ENCODE measurements at places on chromosomes 13 and 19.
A peak's percentile ranks its signal among the peaks of the same experiment; 100 is the strongest.

- DNase-seq: no peak
Observed at GRCh38 chr13:46389457-46390451, 2.7 kb upstream of the RUBCNL start.

GRCh38 chr13:29835280-29836061 lies 14.9 kb downstream of the UBL3 start:
- DNase-seq: no peak

DNA sequence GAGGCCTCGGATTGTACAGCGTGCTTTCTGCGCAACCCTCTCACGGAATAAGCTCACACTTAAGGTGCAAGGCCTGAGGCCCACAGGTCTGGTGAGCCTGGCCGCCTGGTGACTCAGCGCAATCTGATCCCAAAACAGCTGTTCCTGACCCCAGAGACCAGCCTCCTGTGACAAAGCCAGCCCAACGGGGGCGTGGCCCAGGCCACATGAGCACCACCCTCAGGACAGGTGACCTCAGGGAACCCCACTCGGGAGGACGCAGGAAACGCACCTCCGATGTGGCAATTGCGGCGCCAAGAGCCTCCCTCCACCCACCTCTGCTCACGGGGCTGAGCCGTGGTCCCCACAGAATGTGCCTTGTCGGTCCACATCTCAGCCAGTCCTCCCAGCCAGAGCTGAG lies 26.4 kb downstream of the GRTP1 start:
- DNase-seq: no peak

DNA sequence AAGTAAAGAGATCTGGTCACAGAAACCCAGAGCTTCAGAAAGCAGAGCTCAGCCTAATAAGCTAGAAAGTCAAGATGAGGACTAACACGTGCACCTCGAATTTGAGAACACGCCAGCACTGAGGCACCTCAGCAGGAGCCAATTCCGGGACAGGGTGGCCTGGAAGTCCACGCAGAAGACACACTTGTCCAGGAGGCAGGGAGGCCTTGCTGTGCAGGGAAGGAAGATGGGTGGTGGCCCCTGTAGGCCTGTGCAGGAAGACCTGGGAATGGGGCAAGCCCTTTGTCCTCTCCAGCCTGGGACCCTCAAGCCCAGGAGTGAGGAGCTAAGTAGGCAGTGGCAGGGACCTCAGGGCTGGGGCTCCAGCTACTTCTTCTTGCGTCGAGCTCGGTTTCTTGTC lies 16.3 kb upstream of the VSTM2B start:
- DNase-seq: no peak

- no peak for DNase-seq
Observed at GRCh38 chr19:44907613-44908012, 2.0 kb downstream of the APOE start.

DNA sequence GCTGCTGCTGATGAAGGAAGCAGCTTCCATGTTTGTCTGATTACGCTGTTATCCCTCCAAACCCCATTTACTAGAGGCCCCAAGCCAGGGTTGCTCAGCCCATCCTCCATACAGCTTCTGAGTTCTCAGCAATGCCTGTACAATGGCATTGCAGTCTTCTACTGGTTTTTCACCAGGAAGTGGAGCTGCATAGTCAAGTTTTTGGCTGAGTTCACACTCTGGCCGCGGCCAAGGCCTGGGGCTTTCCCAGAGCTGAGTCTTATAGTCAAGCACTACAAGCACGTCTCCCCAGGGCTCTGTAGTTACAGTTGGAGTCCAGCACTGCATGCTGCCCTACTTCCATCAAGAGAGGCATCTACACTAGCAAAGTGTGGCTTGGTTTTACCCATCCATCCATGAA lies 182.5 kb downstream of the POU4F1 start:
- DNase-seq: no peak

- no peak for DNase-seq
Observed at GRCh38 chr13:87403748-87404432, 267.3 kb upstream of the SLITRK5 start.

- peak; percentile 74 for DNase-seq
Observed at GRCh38 chr19:4851551-4852290, 15.7 kb downstream of the PLIN3 start.
